ENCODE measurements at places on chromosomes 3 and 15. TPM values are rescaled to one million over a fixed set of nuclear protein-coding genes. Genes with fewer than 3 reads are reported as not detected.

GRCh38 chr15:41180206-41180789 is 50.3 kb downstream of the EXD1 start:
- no peak for DNase-seq

GRCh38 chr3:172029425-172030098 is 9.8 kb upstream of the FNDC3B start:
- no peak for DNase-seq

KBTBD13 gene
- not detected for total RNA-seq

DNA sequence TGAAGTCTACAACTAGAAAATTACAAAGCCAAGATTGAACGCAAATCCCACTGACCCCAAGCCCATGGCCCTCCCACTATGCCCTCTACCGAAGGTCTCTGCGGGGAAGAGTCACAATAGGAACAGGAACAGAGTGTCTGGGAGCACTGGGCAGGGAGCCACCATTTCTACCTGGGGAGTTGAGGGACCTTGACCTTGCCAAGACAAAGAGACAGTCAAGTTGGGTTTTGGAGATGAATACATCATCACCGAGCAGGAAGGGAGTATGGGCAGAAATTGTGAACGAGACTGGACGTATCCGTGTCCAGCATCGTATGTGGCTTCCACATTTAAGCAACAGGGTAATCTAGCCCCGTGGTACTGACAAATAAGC is 30.8 kb upstream of the BFSP2 start:
- DNase-seq, result no peak

- DNase-seq, result peak; percentile 22
Observed at GRCh38 chr3:38374221-38374620, 27.6 kb downstream of the XYLB start.

- DNase-seq, result peak; percentile 45
Observed at GRCh38 chr3:13879102-13879945, 547 bp downstream of the WNT7A start.

DNA sequence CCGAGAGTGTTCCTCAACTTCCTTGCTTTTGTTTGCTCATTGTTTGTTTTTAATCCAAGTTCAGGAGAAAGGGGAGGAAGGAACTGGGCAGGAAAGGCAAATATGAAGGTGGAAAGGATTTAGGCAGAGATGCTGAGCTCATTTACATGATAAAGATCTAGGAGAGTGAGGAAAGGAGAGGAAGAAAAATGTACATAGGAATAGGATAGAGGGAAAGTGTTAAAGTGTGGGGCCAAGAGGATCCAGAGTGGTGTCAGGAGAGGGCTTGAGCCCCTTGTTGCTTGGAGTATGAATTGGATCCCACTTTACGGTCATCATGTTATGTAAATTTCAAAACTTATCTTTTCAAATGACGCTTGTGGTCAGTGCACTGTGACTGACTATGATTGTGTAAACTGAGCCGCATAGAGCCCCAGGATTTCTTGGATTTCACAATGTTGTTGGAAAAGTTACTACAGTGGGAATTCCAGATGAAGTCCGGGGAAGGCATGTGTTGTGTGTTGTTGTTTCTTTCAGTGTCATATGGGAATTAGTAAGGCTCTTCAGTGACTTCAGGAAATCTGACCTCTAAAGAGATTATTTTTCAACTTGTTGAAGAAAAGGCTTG is 15.0 kb upstream of the PLD1 start:
- no peak for DNase-seq
